ENCODE measurements at places on chromosomes 2 and 18.
A peak's percentile ranks its signal among the peaks of the same experiment; 100 is the strongest.

- DNase-seq = no peak
Observed at GRCh38 chr2:144074450-144074849, 445.5 kb downstream of the ZEB2 start.

GRCh38 chr18:9140381-9140780, 3.8 kb downstream of the ANKRD12 start:
- no peak for DNase-seq

DNA sequence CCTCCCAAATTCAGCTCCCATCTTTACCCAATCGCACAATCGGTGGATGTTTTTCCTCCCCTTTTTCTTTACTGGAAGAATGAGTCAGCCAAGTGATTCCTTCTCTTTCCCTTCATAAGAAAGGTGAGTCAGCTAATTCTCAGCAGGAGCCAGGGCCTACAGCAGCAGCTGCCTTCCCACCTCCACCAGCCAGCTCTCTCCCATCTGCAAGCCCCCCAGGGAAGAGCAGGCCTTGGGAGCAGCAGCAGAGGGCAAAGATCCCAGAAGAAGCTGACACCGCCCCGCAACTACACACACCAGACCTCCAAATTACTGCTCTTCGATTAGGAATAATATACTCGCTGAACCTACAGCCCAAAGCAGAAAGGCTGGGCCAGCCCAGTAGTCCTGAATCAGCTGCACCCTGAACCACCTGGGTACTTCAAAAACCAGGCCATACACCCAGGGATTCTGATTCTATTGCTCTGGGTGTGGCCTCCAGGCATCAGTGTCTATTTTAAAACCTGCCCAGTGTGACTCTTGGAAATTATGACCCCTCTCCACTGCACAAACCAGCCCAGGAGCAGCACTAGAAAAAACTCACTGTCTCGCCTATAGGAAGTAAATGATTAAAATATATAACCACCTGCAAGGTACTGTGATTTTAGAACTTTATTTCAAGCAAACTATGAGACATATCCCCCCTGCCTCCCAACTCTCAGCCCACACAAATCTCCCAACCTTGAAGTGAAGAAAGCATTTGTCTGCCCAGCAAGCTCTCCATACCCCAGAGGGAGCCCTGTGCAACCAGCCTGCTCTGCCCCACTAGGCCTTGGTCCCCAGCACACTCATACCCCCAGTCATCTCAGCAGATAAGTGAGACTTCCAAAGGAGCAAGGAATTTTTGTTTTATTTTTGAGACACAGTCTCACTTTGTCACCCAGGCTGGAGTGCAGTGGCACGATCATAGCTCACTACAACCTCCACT, 7.3 kb downstream of the SFXN5 start:
- peak; percentile 75 for DNase-seq

DNA sequence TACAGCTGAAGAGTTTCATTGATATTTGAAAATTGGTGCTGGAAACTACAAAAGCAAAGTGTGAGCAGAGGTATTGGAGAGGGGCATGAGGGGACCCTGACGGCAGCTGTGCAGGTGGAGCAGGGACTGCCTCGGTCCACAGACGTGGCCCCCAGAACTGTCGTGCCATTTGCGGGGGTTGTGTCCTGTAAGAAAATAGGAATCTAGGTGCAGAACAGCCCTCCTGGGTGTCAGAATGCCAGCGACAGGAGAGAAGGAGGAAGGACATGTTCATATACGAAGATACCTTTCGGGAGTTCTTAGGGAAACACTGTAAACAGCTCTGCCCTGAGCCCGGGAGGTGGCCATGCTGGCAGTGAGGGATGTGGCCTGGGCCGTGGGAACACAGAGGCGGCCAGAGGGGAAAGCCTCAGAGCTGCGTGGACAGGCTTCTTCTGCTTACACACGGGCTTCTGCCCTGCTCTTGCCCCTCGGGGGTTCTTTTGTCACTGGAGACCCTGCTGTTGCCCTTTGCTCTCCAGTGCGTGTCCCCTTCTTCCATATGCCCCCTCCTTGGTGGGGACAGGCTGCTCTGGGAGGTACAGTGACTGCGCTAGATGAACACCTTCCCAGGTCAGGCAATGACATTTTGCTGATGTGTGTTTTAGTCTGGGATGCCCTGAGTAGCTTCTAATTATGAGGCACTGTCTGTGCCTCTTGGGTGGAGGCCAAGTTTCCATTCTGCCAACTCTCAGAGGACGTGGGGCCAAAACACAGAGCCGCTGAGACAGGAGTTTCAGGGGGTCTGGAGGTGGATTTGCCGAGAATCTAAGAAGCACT, 81.9 kb upstream of the TXNDC2 start:
- DNase-seq = no peak

- DNase-seq = no peak
Observed at GRCh38 chr2:241818229-241818942, 9.4 kb downstream of the NEU4 start.

- DNase-seq = no peak
Observed at GRCh38 chr2:115484486-115484885, 1042.0 kb downstream of the DPP10 start.

- peak; percentile 19 for DNase-seq
Observed at GRCh38 chr2:177758591-177759371, 313.8 kb downstream of the PDE11A start.

DNA sequence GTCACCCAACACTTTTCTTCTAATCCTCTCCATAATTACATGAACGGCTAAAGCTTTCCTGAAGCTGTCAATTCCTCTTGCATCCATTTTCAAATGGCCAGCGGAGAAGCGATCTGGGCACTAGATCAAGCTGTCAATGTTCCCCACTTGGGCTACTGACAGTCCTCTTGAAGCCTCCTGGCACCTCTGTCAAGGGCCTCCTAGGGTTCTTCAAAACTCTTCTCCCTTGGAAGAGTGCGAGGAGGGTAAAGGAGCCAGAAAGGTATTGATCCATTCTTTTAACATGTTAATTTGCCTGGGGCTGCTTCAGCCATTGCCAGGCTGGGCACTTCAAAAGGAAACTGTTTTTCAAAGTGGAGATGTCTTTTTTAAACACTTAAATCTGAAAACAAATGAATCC, 19.8 kb downstream of the EPHA4 start:
- DNase-seq = no peak

DNA sequence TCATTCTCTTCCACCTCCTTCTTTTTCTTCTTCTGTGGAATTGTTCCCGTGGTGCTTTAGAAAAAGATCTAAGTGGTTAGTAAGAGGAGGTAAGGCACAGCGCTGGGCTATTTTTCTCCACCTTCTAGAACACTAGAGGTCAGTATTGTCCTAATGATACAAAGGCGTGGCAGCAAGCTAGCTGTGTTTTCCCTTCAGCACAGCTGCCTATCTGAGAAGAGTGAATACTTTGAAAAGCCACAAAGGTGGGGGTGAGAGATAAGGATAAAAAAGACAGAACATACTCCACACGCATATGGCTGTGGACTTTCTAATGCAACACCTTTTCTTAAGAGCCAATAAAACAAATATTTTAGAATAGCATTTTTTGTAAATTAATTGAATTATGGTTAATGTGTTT, 2.1 kb downstream of the CNTNAP5 start:
- peak; percentile 47 for DNase-seq

- DNase-seq = no peak
Observed at GRCh38 chr2:24199968-24200590, 25.2 kb downstream of the FAM228A start.

GRCh38 chr2:44939106-44940048, 2.1 kb upstream of the SIX3 start:
- DNase-seq = no peak

GRCh38 chr2:118939994-118940393, 2.0 kb upstream of the MARCO start:
- no peak for DNase-seq

- DNase-seq = no peak
Observed at GRCh38 chr18:37613253-37613565, 47.6 kb upstream of the CELF4 start.

DNA sequence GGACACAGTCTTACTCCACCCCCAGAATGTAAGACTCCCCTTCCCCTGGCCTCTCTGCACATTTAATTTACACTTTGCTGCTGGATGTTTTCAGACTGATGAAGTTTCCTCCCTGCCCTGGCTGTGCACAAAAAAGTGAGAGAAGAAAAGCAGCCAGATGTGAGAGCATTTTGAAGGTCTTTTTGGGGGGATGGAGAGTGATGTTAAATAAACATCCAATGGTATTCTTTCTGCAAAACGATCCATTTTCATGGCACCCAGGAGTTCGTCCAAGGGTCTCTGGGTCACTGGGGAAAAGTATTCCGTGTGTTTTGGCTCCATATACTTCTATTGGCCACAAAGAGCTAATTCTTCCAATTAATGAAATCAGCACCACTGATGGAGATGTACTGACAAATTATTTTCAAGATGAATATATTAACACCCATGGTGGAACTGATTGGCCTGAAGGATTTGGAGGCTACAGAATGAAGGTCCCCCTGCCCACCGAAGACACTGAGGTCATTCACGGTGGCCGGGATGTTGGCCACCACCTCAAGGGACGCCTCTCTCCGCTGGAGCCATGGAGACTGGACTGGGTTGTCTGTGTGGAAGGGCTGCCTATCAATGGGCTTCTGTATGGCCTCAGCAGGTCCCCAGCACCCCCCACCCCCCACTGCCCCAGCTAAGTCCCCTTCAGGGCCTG, 107.6 kb upstream of the PKDCC start:
- DNase-seq = no peak

DNA sequence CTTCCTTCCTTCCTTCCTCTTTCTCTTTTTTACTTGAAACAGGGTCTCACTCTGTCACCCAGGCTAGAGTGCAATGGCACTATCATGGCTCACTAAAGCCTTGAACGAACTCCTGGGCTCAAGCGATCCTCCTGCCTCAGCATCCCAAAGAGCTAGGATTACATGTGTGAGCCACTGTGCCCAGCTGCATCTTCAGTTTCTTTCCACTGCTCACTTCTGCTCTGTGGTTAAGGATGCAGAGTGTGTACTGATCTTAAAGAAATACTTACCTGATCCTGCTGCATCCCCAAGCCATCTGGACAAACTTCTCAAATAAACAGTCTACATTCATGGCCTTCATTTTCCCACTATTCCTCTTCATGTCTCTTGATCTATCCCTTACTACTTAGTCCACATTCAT, 13.0 kb downstream of the DPP4 start:
- no peak for DNase-seq

- DNase-seq = no peak
Observed at GRCh38 chr2:12412898-12413305, 303.8 kb upstream of the TRIB2 start.
